ENCODE measurements at places on chromosomes 6 and 20.

- no peak for DNase-seq
Measured at GRCh38 chr20:32888636-32889035, 29.9 kb downstream of the EFCAB8 start.

- no peak for DNase-seq
Measured at GRCh38 chr6:20540683-20541082, 6.4 kb downstream of the CDKAL1 start.

DNA sequence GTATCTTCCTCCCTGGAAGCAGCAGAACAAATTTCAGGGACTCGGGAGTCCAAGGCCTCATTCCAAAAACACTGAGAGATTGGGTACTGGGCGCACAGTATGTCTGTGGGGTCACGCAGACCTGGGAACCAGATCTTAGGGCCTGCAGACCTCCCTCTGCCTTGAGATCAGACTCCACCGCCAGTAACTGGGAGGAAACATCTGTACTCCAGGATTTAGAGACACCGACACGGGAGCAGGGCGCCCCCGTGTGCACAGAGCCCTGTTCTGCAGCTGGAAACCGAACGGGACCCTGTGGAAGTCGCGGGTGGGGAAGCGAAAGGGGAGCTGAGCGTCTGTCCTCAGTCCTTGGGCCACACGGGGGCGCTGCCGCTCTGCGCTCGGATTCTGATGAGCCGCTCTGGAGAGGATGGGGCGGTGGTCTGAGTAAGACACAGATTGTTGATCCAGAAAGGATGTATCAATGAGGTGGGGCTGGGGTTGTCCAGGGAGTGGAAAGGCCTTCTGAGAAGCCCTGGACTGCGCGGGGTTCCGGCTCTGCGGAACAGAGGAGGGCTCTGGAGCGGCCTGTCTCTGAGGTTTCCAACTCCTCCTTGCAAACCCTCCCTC is 35.7 kb upstream of the HLA-E start:
- peak; percentile 85 for DNase-seq

- no peak for DNase-seq
Measured at GRCh38 chr6:3006476-3006875, 6.8 kb downstream of the NQO2 start.

DNA sequence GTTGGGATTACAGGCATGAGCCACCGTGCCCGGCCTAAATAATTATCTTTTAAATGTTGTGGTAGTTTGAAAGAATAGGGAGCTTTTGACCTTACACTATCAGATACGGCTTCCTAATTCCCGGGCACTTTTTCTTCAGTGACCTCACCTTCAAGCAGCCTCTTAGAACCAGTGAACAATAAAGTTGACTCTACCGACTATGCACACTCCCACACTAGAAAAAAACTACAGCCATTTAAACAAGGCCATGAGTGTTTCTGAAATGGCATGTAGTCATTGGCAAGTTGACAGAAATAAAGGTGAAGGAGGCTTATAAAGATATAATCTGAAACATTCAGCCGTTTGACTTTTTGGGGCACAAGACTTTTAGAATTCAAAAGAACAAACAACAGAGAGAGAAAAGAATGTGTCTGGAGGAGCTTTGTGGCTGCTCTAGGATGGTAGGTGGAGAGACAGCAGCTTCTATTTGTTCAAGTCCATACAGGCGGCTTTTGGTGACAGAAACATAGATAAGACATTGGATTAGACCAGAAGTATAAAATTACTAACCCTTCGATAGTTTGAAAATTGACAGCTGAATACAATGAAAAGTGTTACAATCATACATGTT is 75.2 kb downstream of the GJA1 start:
- no peak for DNase-seq

- DNase-seq, result no peak
Measured at GRCh38 chr6:24879351-24879750, 56.4 kb downstream of the RIPOR2 start.

DNA sequence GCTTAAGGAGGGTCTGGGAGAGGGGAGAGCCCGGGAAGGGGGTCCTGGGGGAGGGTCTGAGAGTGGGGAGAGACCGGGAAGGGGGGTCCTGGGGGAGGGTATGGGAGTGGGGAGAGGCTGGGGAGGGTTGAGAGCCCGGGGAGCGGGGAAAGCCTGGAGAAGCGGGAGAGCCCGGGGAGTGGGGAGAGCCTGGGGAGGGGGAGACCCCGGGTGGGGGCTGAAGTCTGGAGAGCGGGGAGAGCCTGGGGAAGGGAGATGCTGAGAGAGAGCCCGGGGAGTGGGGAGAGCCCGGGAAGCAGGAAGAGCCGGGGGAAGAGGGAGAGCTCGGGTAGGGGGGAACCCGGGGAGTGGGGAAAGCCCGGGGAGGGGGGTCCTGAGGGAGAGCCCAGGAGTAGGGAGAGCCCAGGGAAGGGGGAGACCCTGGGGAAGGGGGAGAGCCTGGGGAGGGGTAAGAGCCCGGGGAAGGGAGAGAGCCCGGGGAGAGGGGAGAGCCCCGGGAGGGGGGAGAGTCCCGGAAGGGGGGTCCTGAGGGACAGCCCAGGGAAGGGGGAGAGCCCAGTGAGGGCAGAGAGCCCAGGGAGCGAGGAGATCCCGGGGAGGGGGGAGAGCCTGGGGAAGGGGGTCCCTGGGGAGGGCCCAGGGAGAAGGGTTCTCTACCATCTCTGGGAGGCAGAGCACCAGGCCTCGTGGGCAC is 148.5 kb downstream of the SYNDIG1 start:
- DNase-seq, result no peak

- no peak for DNase-seq
Measured at GRCh38 chr6:154341871-154342270, 14.7 kb downstream of the IPCEF1 start.

DNA sequence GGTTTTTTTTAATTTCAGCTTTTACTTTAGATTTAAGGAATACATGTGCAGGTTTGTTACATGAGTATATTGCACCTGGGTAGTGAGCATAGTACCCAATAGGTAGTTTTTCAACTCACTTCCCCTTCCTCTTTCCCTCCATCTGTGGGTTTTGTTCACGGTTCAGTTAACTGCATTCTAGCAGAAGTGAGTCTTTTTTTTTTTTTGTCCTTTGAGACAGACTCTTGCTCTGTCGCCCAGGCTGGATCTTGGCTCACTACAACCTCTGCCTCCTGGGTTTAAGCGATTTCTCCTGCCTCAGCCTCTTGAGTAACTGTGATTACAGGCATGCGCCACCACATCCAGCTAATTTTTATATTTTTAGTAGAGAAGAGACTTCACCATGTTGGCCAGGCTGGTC is 8.7 kb downstream of the UBR2 start:
- DNase-seq, result no peak

DNA sequence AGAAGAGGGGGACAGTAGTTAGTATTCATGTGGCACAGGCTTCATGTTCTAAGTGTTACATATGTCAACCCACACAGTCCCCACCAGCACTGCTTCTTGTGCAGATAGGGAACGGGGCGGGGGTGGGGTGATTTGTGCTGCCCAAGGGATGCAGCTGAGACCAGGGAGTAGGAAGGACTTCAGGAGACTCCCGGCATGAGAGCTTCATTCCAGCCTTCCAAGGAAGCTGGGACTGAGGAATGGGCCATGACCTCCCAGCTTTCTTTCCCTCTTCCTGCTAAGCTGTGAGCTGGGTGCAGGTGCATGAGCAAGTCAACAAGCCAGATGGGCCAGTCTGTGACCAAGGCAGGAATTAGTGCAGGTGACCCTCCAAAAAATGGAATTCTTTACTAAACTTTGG is 9.2 kb downstream of the BEND3 start:
- DNase-seq, result no peak

GRCh38 chr6:32149092-32149755 is 2.5 kb downstream of the PRRT1 start:
- no peak for DNase-seq

DNA sequence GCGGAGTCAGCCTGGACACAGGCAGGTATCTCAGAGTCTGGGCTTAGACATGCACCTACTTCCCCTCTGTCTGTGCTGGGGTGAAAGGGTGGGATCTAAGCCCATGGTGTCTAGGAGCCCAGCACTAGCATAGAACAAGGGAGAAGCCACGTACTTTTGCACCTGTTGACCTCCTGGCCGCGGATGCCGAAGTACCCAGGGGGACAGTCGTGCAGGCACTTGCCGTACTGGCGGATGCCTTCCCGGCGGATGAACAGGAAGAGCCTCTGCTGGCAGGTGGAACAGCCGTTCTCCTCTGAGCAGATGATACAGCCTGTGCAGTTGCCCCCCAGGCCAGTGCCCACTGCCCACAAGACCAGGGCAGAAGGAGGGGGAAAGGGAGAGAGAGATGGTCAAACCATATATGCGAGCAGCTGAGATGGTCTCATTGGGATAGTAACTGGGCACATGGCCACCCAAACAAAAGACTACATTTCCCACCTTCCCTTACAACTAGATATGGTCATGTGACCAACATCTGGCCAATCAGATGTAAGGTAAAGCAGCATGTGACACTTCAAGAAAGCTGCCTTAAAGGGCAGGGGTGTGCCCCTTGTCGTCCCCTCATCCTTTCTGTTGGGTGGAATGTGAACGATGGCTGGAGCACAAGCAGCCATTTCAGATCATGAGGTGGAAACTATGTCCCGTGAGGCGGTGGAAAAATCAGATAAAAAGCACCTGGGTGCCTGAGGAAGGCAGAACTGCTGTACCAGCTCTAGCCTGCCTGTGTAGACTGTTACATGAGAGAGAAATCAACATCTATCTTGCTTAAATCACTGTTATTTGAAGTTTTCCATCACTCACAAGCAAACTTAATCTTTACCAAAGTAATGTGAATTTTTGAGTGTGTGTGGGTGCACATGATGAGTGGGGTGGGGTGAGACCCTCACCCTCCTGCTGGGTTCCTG is 34.0 kb downstream of the RSPO4 start:
- no peak for DNase-seq

- DNase-seq, result no peak
Measured at GRCh38 chr6:138531387-138531786, 32.1 kb upstream of the NHSL1 start.

DNA sequence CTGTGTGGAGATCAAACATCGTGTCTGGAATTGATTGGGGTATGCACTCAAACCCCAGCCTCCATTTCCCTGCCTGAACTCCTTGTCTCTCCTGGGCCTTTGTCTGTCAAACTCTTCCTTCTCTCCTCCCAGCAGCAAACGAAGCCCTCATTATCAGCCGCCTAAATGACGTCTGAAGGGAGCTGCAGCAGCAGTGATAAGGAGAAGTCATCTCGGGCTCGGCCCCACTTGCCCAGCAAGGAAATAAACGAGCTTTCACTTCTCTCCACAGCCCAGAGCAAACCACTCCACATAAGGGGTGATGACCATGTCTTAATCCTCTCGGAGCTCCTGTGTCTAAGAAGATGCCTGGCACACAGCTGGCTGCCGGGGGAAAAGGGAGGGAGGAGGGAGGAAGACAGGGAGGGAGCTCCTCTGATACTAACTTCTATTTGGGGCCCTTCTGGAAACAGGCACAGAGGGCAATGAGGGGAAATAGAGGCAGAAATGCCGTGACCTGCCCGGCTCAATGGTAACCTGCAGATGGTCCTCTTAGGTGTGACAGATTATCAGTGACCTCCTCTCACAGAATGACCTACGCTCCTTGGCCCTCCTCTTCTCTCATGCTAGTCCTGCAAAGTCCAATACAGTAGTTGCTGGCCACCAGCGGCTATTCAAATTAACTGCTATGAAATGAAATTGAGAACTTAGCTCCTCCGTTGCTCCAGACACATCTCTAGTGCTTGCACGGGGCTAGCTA is 100.4 kb downstream of the PXDC1 start:
- no peak for DNase-seq

DNA sequence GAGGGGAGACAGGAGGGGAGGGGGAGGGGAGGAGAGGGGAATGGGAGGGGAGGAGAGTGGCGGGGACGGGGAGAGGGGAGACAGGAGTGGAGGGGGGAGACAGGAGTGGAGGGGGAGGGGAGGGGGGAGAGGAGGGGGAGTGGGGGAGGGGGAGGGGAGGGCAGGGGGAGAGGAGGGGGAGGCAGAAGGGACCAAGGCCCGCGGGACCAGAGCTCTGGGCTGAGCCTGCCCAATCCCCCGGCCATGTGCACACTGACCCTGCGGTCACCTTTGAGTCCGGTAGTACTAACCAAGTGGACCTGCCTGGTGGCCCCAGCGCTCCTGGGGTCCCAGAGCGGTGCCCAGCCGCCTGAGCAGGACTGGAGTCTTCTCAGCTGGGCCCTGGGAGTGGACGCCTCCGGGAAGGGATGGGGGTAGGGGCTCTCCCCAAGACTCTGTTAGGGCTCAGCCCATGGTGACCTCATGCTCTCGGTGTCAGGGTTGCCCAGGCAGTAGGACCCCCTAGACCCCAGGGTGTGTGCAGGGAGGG is 471 bp upstream of the KCNQ2 start:
- DNase-seq, result no peak

DNA sequence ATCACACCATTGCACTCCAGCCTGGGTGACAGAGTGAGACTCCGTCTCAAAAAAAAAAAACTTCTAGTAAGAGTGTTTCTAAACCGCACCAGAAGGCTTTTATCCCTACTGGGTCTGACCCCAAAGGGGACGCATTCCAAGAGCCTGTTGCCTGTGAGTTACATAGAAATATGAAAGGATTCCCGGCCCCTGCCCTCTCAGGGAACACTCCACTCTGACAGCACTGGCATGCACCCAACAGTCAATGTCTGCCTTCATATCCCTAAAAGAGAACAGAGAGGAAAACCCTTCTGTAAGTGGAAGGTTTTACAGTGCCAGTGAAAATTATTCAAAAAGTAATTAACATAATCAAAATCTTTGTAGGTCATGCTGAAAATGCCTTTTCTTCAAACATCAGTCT is 117.1 kb upstream of the PTPRT start:
- DNase-seq, result no peak

DNA sequence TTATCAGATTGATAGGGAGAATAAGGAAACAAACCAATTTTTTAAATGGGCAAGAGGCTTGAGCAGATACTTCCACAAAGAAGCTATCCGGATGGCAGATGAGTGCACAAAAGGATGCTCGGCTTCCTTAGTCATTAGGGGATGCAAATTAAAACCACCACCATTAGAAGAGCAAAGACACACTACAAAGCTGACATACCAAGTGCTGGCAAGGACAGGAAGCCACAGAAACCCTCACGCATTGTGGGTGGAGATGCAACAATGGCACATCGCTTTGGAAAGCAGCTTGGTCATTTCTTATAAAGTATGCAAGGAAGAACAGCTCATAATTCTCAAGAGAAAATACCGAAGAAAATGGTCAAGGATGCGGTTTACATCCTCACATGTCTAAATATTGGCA is 19.8 kb downstream of the BFSP1 start:
- DNase-seq, result no peak

- DNase-seq, result no peak
Measured at GRCh38 chr20:22001886-22002285, 296.4 kb downstream of the PAX1 start.

GRCh38 chr20:32067234-32067821 is 15.3 kb downstream of the HCK start:
- DNase-seq, result no peak

- DNase-seq, result no peak
Measured at GRCh38 chr20:63473555-63474449, 1.3 kb upstream of the KCNQ2 start.

GRCh38 chr20:57189713-57190112 is 76.7 kb downstream of the BMP7 start:
- no peak for DNase-seq
